ENCODE measurements at places on chromosomes 2 and 18.

DNA sequence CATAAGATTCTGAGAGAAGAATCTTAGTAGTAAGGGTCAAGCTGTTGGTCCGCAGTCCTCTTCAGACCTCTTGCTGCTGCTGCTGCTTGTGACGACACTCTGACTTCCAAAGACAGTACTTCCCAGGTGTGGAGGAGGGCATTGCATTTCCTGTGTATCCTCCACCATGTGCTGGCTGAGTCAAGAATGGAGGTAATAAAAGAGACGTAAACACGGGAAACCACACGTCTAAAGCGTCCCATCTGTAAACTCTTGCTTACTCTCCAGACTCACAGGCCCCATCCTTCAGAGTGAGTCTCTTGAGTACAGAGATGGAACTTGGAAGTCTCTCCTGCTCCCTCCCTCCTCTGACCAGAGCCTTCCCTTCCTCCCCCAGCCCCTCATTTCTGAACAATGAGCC, 25.6 kb downstream of the KLHL29 start:
- DNase-seq: no peak

GRCh38 chr2:39265315-39265714, 21.5 kb upstream of the CDKL4 start:
- DNase-seq: no peak

GRCh38 chr2:108980076-108980475, 8.9 kb downstream of the EDAR start:
- no peak for DNase-seq

- DNase-seq: no peak
Measured at GRCh38 chr2:192419786-192420185, 225.1 kb upstream of the TMEFF2 start.

- no peak for DNase-seq
Measured at GRCh38 chr2:29440921-29441623, 325.9 kb downstream of the CLIP4 start.
